Stimulated activated CD4-positive, alpha-beta T cell treated with anti-CD3 and anti-CD28 coated beads, Interleukin-2, amount 100 ng/mL, for 4 hours (primary cell): ENCODE measurements at places on chromosomes 7 and 10.
A peak's percentile ranks its signal among the peaks of the same experiment; 100 is the strongest.

DNA sequence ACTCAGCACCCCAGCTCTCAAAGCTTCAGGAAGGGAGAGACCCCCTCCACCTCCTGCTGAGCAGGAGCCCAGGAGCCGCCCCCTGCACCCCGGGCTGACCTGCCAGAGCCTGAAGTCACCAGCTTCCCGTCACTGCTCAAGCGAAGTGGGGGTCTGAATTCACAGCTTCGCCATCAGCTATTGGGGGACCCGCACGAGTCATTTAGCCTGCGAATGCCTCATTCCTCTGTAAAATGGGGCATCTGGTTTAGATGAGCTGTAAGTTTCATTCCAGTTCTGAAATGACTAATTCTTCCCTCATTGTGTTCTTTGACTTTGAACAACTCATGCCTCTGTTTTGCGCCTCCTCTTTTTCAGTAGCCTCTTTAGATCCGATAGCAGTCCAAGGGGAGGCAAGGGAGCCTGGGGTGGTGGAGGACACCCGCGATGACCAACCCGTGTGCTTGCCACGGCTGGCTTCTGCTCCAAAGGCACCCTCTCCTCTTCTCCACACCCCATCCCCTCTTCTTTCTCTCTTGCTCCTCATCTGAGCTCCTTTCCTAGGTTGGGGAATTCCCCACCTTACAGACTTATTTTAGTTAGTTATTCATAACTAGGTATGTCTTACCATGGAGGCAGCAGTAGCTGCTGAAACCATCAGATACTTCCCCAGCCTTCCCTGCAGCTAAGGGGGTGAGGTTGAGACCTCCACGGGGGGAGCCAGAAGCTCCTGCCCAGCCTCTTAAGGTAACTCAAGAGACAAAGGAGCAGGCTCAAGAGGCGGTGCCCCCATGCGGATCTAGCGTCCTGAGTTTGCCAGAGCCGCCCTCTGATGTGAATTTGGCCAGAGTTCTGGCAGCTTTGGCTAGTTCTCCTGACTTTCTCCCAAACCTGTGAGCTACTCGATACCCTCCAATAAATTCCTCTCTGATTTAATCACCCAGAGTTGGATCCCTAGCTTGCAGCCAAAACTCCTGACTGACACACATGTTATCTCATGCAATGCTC, 47.7 kb downstream of the RBM17 start:
- no peak for DNase-seq

DNA sequence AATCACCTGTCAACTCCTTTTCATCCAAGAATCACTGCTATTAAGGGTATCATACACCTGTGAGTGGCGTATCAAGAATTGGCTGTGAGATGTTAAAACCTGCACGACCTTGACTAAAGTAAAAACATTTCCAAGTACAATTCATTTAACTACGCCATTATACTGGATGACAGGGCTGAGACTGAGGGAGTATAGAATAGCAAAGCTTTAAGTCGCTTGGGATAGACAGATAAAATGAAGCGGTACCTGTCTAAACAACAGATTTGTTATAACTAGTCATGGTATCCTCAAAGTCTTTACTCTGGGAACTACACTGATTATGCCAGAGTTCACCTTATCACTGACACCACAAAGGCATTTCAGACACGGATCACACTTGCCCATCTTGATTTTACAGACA, 366.1 kb upstream of the LRRN3 start:
- no peak for DNase-seq

DNA sequence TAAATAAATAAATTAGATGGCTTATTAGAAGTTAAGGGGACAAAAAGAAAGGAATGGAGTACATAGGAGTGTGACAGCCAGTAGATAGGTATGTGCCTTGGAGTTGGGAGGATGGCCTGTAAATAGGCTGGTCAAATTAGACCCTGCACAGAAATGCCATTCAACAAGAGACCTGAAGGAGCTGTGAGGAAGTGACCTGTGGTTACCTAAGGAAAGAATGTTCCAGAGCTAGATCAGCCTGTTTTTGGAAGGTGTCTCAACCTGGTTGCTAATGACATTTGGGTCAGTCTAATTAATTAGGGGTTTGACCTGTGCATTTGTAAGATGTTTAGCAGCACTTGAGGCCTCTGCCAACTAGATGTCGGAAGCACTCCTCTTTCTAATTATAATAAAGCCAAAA, 315.3 kb upstream of the PLXDC2 start:
- DNase-seq: no peak

DNA sequence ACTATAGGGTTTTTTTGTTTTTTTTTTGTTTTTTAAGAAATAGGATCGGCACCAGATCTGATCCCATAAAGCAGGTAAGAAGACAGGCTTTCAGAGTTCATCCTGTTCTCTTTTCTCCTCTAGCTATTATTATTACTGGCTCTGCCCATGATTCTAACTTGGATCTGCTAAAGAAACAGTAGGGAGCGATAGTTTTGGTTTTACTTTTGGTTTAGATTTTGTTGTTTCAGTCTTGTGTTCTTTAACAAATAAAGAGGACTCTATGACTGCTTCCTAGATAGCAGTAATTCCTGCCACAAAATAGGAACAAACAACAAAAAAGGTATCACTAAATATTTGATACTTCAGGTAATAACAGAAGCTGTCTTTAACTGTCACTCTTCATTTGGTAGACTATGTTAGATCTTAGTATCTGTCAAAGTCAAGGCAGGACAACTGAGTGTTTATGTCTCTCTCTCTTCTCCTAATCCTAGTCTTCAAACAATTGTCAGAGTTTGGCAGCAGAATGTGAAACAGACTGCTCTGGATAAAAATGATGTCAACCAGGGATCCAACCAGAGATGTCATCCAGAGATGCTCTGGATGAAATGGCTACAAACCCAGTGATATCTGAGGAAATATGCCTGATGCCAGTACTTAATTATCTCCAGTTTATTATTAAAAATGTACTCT, 99.8 kb downstream of the KMT2C start:
- no peak for DNase-seq

DNA sequence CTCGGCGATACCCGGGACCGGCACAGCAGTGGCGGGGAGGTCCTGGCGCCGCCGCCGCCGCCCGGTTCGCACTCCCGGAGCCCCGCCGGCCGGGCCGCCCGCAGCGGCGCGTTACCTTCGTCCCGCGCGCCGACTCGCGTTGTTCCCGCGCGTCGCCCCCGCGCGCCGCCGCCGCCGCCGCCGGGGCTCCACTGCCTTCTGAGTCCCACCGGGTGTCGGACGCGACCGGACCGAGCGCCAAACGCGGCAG, at the start of gene EZH2:
EZH2 (minus strand) TSS at position 243 of the 250 bp plus-strand sequence. CDS start 36,993 bp downstream, outside the sequence.
- no peak for DNase-seq

DNA sequence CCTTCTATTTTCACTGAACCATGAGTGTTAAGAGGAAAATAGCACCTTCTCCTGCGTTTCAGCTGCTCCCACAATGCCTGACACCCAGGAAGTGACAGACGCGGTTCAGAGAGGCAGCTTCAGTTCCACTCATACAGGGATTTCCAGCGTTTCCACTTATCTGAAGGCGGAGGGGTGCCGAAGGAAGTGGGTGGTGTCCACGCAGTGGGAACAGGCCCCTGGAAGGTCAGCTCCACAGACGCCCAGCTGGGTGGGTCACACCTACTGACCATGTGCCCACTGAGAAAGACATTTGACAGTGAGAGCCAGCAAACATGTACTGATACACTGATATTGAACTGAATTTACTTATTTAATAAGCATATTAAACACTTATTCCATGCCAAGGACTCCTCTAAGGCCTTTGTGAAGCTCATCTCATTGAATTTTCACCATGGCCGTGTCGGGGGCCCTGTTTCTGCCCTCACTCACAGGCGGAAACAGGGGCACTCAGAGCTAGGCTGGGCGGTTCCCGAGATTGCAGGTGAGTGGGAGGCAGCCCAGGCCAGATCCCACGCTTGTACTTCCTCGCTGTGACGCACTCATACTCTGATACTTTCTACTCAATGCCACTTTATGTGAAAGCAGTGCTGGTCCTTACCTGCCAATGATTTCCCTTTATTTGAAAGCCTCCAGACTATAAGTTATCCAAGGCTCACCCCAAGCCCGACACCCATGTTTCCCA, 96.8 kb downstream of the TCERG1L start:
- no peak for DNase-seq

DNA sequence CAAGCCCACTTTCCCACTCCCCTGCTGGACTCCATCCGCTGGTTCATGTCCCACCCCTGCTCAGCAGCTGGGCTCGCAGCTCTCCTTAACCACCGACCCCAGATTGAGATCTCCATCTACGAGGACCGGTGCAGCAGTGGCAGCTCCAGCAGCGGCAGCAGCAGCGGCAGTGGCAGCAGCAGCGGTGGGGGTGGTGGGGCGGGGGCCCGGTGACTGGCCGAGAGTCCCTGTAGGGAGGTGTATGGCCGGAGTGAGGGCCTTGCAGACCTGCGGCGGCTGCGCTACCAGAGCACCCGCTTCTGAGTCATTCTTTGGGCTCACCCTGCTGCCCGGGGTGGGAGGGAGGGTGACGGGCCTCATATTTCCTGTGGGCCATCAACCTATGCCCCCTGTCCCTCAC, 15.8 kb downstream of the GOLGA7B start:
- no peak for DNase-seq

DNA sequence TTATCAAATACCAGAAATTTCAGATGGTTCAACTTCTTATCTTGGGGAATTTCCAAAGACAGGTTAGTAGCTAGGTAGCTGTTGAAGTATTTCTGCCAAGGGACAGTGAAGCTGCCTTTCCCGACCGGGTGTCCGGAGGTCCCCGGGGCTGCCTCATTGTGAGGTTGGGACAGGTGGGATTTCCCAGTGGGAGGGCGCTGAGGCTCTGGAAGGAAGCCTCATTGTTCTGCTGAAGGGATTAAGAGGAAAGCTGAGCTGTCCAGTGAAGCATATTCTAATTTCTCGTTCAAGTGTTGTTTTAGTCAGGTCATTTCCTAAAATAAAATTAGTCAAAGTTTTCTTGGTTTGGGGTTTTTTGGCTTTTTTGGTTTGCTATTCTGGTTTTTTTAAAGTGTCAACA, 244.2 kb downstream of the MGMT start:
- DNase-seq: no peak

- peak; percentile 37 for DNase-seq
These were observed 27.6 kb downstream of the AMZ1 start for GRCh38 chr7:2715341-2716231.

- no peak for DNase-seq
These were observed 87.9 kb upstream of the NPSR1 start for GRCh38 chr7:34569975-34570699.

DNA sequence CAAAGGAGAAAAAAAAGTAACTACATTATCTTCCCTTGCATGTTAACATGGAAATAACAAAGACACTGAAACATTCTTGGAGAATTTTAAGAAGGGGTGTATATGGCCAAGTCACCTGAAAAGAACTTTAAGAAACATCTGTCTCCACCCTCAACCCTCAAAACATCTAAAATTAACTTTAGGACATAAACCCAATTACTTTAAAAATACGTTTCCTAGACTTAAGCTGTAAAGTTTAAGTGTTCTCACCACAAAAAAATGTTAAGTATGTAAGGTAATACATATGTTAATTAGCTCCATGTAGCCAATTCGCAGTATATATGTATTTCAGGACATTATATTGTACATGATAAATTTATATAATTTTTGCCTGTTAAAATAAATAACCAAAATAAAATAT, 71.1 kb upstream of the GLCCI1 start:
- no peak for DNase-seq

GRCh38 chr7:98217623-98218582, 6.7 kb downstream of the BHLHA15 start:
- DNase-seq: no peak

- no peak for DNase-seq
These were observed 19.9 kb downstream of the CASD1 start for GRCh38 chr7:94529516-94529915.

DNA sequence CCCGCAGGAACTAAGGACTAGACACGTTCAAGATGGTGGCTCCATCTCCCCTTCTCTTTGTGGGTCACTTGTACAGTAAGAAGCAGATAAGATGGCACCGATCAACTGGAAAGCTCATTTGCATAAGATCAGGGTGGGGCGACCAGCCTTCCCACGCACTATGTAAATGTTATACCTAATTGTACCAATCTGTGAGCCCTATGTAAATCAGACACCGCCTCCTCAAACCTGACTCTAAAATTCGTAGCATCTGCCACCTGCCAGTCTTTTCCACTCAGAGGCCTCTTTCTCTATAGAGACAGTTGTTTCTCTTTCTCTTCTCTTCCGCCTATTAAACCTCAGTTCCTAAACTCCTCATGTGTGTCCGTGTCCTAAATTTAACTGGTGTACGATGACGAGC, 324.5 kb downstream of the PHF14 start:
- DNase-seq: no peak

- DNase-seq: no peak
These were observed 127.0 kb downstream of the CCNY start for GRCh38 chr10:35463105-35463867.

DNA sequence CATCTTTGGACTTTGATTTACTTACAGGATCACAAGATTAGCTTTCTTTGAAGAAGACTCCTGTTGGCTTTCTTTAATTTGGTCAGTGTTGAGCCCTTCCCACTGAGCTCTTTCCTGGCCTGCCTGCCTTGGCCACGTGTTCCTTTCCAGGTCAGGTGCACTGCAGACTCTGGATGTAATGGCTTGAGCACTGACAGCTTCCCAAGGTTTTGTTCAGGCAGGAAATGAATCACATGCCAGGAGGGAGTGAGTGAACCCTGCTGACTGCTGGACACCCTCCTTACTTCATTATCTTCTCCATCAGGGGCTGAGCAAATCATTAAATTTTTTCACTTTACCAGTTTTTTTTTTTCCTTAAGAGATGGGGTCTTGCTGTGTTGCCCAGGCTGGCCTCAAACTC, 29.8 kb downstream of the SNX10 start:
- DNase-seq: no peak

DNA sequence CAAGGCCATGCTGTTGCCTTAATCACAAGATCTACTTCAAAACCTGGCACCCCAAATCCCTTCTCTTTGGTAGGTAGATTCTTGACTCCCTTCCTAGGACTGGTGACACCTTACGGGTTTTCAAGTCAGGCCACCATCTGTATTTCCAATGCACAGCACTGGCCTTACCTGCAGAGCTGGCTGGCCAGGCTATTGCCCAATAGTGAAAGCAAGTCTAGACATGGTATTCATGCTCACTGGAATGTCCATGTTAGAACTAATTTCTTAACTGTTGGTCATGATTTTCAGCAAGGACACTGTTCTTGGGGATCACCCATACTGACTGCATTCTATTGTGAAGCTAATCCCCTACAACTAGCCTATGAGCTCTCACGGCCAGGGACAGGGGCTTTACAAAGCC, 313.1 kb upstream of the RNF32 start:
- no peak for DNase-seq

GRCh38 chr10:94343151-94343550, 19.6 kb downstream of the NOC3L start:
- no peak for DNase-seq

- no peak for DNase-seq
These were observed 45.0 kb downstream of the ZCCHC24 start for GRCh38 chr10:79400146-79401004.

- no peak for DNase-seq
These were observed 194.3 kb downstream of the ZMYND11 start for GRCh38 chr10:329361-330099.
